ENCODE measurements at places on chromosomes 4 and X. TPM values are rescaled to one million over a fixed set of nuclear protein-coding genes. Genes with fewer than 3 reads are reported as not detected.

The HNRNPD gene
- 145 TPM for total RNA-seq

DNA sequence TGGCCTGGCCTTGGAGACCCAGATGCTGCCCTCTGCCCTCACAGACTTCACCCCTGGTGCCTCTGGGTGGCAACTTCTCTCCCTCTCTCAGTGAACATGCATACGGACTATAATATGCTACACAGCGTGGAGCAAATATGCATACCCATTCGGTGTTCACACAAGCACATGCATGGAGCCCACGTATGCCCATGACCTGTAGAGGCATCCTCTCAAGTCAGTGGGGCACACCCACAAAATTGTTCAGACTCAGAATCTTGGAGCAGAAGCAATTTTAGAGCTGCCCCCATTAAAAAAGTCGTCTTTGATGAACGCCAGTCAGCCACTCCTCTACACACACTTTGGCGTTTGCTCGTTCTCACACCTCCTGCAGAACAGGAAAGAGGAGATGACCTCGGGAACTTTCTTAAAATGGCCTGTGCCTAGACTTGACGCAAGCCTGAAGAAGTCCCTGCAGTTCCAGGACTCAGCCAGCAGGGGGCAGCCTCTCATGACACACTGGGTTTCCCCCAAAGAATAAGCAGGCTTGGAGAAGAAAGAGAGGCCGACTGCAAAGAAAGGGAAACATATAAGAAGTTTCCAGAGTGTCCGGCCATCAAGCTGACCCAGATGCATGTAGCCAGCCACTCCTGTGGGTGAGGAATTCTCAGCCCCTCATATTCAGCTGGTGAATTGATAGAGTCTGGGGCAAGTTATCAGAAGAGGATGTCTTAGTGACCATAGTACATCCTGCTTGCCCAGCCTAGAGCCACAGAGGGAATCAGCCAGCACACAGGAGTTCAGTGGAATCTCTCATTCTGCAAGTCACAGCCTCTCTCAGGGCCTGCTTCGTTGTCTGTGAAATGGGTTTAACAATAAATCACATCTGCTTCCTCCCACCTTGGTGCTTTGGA lies 17.3 kb downstream of the APLN start:
- no peaks in the 10 kb centered on the region for H3K36me3 ChIP-seq
- H3K4me3 ChIP-seq = no peak overlapping the region

GRCh38 chrX:39819921-39820849 lies 277.6 kb downstream of the BCOR start:
- H3K4me1 ChIP-seq = no peaks in the 10 kb centered on the region
- no peak for DNase-seq
- no peak overlapping the region for H3K4me3 ChIP-seq
- H3K36me3 ChIP-seq = no peaks in the 10 kb centered on the region
- no peak overlapping the region for H3K27ac ChIP-seq

DNA sequence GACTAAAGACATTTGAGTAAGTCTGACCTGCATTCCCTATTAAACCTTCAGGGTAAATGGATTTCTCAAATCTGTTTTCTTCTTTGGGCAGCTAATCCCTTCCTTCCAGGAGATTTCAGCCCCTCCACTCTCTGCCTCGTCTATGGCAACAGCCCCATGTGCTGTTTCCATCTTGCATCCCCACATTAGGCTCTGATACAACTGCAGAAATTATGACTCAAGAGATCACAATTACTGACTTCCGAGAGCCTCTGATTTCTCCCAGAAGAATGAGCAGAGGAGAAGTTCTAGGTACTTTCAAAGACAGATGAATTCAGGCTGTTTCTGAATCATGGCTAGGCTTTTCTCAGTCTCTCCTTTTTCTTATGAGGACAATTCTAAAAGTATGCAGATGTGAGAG lies 38.7 kb downstream of the RAI2 start:
- H3K36me3 ChIP-seq = no peaks in the 10 kb centered on the region
- H3K27me3 ChIP-seq = no peaks in the 10 kb centered on the region
- DNase-seq = no peak
- no peak overlapping the region for H3K27ac ChIP-seq
- no peaks in the 10 kb centered on the region for H3K4me1 ChIP-seq

GRCh38 chrX:127177966-127178365 lies 358.4 kb downstream of the PRR32 start:
- no peak overlapping the region for H3K27ac ChIP-seq
- no peak overlapping the region for H3K4me3 ChIP-seq
- DNase-seq = no peak
- H3K36me3 ChIP-seq = no peaks in the 10 kb centered on the region
- H3K4me1 ChIP-seq = no peaks in the 10 kb centered on the region
- no peaks in the 10 kb centered on the region for H3K27me3 ChIP-seq

GRCh38 chr4:69120870-69121269 lies 24.6 kb downstream of the UGT2B7 start:
- H3K4me3 ChIP-seq = no peak overlapping the region
- H3K4me1 ChIP-seq = no peaks in the 10 kb centered on the region
- no peak for DNase-seq
- H3K36me3 ChIP-seq = no peaks in the 10 kb centered on the region
- H3K27me3 ChIP-seq = no peaks in the 10 kb centered on the region

The GPRIN3 gene
- total RNA-seq = 22.5 TPM
